ENCODE measurements at places on chromosomes 3 and 15.

GRCh38 chr15:30941520-30941919, 37.8 kb downstream of the FAN1 start:
- no peaks in the 10 kb centered on the region for H3K27me3 ChIP-seq
- no peak overlapping the region for H3K4me3 ChIP-seq
- no peak overlapping the region for H3K27ac ChIP-seq
- peaks cover 62% of the 10 kb centered on the region for H3K36me3 ChIP-seq

DNA sequence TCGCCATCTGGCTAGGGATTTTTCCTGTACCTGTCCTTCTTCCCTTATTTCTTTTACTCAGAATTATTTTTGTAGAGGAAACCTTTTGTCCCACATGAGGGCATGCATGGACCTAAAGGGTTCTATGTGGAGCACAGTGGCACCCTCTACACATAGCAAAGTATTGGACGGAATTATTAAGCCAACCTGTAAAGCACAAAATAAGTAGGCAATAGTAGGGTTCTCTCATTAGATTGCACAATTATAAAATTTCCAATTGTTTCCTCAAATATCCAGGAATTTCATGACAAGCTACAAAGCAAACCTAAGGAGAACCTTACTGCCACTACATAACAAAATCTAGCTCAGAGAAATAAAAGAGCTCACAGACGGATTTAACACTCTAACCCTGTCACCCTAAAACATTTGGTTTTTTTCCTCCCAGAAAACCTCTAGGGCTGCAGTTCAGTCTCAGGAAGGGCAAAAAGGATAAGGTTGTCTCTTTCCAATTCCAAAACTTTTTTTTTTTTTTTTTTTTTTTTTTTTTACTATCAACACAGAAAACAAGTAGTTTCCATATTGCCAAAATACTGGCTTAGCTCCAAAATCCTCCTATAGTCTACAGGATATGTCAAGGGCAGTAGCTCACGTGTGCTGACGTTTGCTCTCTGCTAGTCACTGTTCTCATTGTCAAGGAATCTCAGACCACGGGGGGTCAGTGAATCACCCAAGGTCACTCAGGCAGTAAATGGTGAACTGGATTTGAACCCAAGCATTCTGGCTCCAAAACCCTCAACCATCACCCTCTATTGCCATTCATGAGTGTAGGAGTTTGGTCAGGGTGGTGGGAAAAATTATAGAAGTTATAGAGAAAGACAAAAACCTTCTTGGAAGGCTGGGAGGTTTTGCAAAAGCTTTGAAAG, 52.3 kb downstream of the NCEH1 start:
- H3K4me3 ChIP-seq, result no peak overlapping the region
- H3K4me1 ChIP-seq, result peaks cover 14% of the 10 kb centered on the region
- DNase-seq, result no peak
- no peaks in the 10 kb centered on the region for H3K36me3 ChIP-seq
- H3K27ac ChIP-seq, result peak overlapping the region; percentile 60

- H3K36me3 ChIP-seq, result peaks cover 50% of the 10 kb centered on the region
- DNase-seq, result no peak
- H3K27ac ChIP-seq, result no peak overlapping the region
- no peaks in the 10 kb centered on the region for H3K4me1 ChIP-seq
- no peaks in the 10 kb centered on the region for H3K27me3 ChIP-seq
- H3K4me3 ChIP-seq, result no peak overlapping the region
Measured at GRCh38 chr15:60496853-60497252, 17.9 kb upstream of the ICE2 start.

GRCh38 chr15:64686130-64686735, 89.2 kb downstream of the RBPMS2 start:
- H3K27me3 ChIP-seq, result no peaks in the 10 kb centered on the region
- no peaks in the 10 kb centered on the region for H3K4me1 ChIP-seq
- H3K27ac ChIP-seq, result no peak overlapping the region
- peaks cover 30% of the 10 kb centered on the region for H3K36me3 ChIP-seq
- H3K4me3 ChIP-seq, result no peak overlapping the region

GRCh38 chr3:170007031-170007663, 30.6 kb upstream of the GPR160 start:
- no peaks in the 10 kb centered on the region for H3K4me1 ChIP-seq
- H3K4me3 ChIP-seq, result no peak overlapping the region
- H3K36me3 ChIP-seq, result no peaks in the 10 kb centered on the region
- H3K27me3 ChIP-seq, result peaks cover 15% of the 10 kb centered on the region
- no peak for DNase-seq
